ENCODE measurements at places on chromosomes 2 and 18.

DNA sequence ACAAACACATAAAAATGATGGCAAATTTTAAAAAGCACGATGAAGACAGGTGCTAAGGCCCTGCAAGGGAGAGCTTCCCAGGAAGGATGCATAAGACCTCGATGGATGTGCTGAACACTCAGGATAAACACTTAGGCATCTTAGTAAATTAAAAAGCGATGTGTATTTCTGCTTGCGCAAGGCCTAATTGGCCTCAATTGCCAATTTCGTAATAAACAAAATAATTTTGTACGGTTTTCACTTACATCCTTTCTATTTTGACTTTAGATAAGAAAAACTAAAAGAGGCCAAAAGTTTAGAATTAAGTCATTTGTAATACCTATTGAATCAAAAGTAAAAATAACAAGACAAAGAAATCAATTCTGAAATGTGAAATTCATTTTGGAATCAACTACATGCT is 189.1 kb downstream of the TCF4 start:
- DNase-seq: no peak

GRCh38 chr18:3851159-3851558 is 401.2 kb downstream of the TGIF1 start:
- DNase-seq: no peak

GRCh38 chr18:37567994-37568359 is 2.4 kb upstream of the CELF4 start:
- DNase-seq: no peak

GRCh38 chr2:17441790-17442189 is 76.5 kb downstream of the RAD51AP2 start:
- DNase-seq: no peak

GRCh38 chr2:36059691-36060090 is 295.9 kb upstream of the CRIM1 start:
- DNase-seq: no peak

DNA sequence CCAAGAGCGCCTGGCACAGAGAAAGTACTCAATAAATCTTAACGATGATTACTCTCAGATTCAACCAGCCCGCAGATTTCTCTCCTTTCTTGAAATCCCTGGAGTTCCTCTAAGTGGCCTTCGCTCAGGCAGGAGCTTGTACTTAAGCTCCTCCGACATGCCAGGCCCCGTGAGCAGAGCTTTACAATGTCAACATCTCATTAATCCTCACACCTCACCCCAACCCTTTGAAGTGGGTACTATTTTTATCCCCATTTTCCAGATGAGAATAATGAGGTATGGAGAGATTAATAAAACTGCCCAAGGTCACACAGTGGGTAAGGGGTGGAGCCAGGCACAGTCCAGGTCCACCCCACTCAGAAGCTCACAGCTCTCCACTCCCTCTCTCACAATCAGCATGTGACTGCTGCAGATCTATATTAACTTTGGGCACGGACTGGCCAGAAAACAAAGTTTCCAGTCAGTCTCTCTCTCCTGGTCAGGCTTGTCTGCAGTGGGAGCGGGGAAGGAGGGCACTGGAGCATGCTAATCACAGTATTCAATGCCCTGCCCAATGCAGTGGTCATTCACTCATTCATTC is 18.0 kb downstream of the DNMT3A start:
- DNase-seq: no peak

DNA sequence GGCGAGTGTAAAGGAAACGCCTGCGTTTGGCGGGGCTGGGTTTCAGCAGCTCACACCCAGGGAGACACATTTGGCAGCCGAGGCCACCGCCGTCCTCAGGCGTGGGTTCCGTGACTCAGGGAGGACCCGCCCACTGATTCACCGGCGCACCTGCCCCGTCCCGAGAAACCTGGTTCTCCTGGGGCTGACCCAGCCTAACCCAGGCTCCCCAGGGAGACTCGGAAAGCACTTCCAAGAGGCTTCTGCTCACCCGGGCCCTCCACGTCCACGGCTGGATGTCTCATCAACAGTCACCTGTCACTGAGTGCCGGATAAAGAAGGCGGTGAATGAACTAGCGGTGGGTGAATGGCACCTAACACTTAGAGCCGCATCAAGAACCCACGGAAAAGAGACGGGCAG is 126.4 kb upstream of the CTDP1 start:
- DNase-seq: no peak

DNA sequence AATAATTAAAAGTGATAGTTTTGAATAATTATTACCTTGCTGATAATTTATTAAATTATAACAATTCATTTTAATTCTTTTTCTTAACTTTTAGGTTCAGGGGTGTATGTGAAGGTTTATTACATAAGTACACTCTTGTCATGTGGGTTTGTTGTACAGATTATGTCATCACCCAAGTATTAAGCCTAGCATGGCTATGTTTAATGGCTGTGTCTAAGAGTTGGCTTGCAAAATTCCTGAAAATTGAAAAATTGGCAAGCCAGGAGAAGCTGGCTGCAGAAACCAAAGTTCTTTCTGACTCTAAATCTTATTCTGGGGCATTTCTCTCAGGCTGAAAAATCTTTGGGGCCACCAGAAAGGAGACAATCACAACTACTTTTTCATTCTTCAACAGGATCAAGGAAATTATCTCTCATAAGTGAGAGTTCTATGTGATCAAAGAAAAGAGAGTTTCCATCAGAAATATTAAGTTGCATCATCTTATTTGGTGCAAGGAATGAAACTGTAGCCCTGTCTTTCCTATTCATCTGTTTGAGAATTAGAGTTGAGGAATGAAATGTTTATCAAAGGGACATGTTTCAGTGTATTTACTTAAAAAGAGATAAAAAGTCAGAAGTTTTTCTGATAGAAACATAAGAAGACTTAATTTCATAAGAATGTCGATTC is 412.1 kb upstream of the CDH2 start:
- DNase-seq: no peak

DNA sequence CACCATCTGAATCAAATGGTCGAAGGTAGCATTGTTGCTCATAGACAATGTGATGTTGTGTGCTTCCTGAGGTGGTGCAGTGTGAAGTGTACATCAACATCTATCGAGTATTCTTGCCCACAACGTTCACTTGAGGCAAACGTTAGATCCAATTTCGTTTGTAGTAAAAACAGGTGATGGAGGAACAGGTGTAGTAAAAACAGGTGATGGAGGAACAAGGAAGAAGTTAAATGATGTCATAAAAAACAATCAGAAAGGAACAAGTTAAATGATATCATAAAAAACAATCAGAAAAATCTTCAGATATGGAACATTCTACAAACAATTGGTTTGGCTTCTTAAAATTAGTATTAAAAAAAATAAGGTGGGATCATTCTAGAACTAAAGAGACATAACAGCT is 11.3 kb downstream of the WDR7 start:
- DNase-seq: no peak

- no peak for DNase-seq
Observed at GRCh38 chr2:186862869-186863709, 14.1 kb upstream of the ZSWIM2 start.

DNA sequence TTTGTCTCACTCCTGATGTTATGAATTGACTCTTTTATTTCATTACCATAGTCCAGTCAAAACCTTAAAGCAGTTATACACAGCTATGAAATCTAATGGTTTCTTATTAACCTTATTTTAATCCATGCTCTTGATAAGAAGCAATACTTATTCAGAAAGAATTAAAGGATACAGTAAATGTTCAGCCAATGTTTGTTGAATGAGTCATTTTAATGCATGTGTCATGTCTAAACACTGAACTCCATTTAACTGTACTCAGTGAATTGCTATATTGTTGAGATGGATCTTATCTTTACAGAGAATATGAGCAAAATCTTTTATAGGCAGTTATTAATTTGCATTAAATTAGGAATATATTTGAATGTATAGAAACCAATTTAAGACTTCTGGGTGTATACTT is 135.1 kb upstream of the TFPI start:
- DNase-seq: no peak

DNA sequence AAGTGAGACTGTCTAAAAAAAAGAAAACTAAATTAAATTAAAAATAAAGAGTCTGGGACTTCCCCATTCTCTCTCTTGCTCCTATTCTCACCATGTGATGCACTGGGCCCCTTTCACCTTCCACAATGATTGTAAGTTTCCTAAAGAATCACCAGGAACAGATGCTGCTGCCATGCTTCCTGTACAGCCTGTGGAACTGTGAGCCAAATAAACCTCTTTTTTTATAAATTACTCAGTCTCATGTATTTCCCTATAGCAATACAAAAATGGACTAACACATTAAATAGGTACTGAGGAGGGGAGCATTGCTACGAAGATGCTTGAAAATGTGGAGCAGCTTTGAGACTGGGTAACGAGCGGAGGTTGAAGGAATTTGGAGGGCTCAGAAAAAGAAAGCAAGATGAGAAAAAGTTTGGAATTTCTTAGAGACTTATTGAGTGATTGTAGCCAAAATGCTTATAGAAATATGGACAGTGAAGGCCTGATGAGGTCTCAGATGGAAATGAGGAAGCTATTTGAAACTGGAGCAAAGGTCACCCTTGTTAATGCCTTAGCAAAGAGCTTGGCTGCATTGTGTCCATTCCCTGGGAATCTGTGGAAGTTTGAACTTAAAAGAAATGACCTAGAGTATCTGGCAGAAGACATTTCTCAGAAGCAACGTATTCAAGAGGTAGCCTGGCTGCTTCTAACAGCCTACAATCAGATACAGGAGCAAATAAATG is 128.7 kb downstream of the EIPR1 start:
- no peak for DNase-seq

GRCh38 chr18:80109676-80110078 is 615 bp downstream of the ADNP2 start:
- no peak for DNase-seq

GRCh38 chr2:48600204-48600813 is 17.3 kb upstream of the GTF2A1L start:
- DNase-seq: no peak

- no peak for DNase-seq
Observed at GRCh38 chr2:19989342-19989666, 601 bp downstream of the WDR35 start.

GRCh38 chr2:223416815-223417610 is 185.1 kb downstream of the SCG2 start:
- no peak for DNase-seq
